ENCODE measurements at places on chromosomes 5 and 9.

DNA sequence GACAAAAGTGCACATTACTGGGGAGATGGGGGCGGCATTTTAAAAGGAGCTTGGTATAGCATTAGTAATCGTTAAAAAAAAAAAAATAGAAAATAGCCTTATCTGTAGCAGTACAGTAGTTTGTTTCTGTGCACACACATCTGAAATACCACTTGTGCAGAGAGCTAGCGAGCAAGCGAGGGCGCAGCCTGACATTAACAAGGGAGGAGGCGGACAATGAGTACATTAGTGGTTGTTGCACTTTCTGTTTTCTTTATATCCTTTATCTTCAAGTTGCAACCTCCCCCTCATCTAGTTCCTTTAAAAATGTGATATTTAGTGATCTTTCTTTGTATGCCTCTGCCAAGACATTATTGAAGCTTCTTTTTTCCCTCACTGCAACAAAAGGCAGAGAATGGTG is 880 bp upstream of the PTPDC1 start:
- no peak for DNase-seq

DNA sequence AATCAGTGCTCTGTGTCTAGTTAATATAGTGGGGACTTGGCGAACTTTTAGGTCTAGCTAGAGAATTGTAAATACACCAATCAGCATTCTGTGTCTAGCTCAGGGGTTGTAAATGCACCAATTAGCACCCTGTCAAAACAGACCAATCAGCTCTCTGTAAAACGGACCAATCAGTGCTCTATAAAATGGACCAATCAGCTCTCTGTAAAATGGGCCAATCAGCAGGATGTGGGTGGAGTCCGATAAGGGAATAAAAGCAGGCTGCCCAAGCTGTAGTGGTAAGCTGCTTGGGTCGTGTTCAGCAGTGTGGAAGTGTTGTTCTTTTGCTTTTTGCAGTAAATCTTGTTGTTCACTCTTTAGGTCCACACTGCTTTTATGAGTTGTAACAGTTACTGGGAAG is 3.6 kb upstream of the OTULINL start:
- DNase-seq, result no peak

- DNase-seq, result peak; percentile 88
Observed at GRCh38 chr9:128117613-128118471, 9.7 kb downstream of the PTGES2 start.

- DNase-seq, result peak; percentile 52
Observed at GRCh38 chr5:176183321-176184074, 54.7 kb upstream of the SIMC1 start.

DNA sequence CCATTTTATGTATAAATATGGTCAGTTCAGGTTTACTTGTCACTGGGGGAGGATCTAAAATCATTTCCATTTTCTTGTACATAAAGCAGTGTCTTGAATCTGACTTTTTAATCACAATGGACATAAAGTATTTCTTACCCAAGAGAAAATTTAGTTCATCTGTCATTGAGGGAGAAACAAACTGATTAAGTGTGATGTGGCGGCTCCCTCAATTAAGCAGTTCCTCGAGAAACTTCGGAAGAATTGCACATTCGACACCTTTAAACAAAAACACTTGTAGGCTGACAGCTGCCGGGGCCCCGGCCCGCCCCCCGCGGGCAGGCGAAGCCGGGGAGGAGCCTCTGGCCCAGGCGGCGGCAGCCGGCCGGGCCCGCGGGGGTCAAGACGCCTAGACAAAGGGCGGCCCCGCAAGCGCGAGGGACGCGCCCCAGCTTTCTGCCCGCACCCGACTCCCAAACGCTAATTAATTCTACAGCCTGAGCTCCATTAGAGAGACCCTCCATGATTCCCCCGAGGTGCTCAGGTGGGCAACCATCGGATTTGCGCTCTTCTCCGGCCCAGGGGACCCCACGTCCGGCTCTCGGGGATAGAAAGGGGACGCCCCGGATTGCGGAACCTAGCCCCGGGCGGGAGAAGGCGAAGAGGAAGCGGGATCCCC is 750 bp downstream of the TRIM36 start:
- DNase-seq, result no peak

- DNase-seq, result no peak
Observed at GRCh38 chr5:135843571-135844337, 9.3 kb downstream of the SLC25A48 start.

GRCh38 chr5:101878190-101878589 is 417.9 kb downstream of the SLCO4C1 start:
- no peak for DNase-seq

DNA sequence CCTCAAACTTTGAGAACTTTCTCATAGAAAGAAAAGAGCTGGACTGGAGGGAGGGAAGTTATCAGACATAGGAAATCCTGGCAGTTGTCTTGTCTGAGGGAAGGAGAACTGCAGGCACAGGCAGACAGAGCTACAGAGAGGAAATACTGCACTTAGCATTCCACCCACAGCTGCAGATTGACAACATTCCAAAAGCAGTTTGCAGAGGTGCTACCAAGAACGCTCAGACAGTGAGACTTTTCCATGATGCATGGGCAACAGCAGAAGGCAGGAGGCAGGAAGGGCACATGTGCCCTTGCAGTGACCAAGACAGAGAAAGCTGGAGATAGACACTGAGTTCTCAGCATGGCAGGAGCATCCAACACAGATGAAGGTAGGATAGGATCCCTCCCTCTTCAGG is 327.5 kb upstream of the ZNF462 start:
- DNase-seq, result no peak

DNA sequence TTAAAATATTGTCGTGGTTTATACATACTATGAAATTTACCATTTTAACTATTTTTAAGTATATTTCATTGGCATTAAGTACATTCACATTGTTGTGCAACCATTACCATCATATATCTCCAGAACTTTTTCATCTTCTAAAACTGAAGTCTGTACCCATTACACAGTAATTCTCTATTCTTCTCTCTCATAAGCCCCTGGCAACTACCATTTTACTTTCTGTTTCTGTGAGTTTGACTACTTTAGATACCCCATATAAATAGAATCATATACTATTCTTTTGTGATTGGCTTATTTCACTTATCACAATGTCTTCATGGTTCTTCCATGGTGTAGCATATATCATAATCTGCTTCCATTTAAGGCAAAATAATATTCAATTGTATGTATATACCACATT is 30.3 kb downstream of the NDUFS4 start:
- DNase-seq, result no peak

- no peak for DNase-seq
Observed at GRCh38 chr9:77014597-77015263, 4.7 kb upstream of the FOXB2 start.

- DNase-seq, result no peak
Observed at GRCh38 chr5:116044073-116044472, 11.8 kb downstream of the ARL14EPL start.

DNA sequence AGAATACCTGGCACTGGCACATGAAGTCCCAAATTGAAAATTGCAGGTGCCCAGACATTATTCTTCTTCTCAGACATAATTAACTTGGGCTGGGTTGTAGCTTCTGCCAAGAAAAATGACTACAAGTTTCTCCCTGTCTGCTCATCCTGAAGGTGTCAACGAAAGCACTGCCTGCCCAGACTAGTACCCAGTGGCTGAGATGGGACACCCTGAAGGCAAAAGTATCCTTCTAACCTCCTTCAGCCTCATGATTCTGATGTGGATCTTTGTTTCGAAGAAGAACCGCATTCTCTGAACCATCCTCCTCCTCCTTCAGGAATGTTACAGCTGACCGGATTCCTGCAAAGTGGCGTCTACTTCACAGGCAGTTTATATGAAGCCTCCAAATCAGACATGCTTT is 161.1 kb upstream of the FST start:
- DNase-seq, result no peak

DNA sequence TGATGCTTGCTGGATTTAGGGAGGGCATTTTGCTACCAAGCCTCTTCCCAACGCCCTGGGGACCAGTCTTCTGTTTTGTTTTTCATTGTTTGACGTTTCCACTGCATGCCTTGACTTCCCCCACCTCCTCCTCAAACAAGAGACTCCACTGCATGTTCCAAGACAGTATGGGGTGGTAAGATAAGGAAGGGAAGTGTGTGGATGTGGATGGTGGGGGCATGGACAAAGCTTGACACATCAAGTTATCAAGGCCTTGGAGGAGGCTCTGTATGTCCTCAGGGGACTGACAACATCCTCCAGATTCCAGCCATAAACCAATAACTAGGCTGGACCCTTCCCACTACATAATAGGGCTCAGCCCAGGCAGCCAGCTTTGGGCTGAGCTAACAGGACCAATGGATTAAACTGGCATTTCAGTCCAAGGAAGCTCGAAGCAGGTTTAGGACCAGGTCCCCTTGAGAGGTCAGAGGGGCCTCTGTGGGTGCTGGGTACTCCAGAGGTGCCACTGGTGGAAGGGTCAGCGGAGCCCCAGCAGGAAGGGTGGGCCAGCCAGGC is 23.0 kb downstream of the PCDHGC5 start:
- DNase-seq, result no peak

DNA sequence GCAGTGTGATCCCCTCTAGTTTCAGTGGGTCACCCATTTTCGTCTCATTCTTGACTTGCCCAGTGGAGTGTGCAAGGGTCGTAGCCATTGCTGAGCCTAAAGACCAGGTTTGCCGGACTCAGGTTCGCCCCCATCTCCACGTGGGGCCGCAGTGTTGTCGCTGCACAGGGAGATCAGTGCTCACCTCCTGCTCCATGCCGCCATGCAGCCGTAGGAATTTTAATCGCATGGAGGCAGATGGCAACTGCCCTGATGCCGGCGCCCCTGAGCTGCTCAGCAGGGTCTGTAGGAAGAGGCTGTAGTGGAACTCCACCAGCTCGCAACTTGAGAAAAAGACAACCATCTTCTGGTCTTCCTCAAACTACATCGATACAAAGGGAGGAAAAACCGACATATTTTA is 24.1 kb downstream of the DDX31 start:
- no peak for DNase-seq

DNA sequence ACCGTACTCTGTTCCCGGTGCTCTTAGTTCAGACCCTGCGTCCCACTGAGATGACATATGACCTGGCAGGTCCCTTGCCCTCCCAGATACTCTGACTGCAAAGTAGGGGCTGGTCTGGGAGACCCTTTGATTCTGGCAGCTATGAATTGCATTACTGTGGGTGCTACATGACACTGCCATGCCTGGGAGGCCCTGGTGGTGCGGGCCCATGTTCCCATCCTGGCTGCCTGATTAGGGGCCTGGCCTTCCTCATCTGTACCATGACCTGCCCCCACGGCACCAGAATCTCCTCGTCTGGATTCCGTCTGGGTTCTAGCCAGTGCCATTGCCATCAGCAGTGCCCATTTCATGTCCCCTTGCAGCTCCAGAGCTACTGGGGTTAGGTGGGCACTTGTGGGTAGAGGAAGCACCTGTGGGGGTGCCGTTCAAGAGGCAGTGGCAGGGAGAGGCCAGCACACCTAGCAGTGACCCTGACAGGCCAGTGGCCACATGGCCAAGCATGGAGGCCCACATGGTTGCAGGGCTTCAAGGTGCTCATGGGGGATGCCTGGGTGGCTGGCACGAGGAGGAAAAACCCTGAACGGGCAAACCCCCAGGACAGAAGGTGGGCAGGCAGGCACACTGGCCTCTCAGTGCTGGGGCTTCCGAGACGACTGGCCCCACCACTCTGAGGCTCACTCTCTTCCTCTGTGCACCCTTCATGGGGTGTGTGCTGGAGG is 69.7 kb downstream of the PHF2 start:
- DNase-seq, result no peak

DNA sequence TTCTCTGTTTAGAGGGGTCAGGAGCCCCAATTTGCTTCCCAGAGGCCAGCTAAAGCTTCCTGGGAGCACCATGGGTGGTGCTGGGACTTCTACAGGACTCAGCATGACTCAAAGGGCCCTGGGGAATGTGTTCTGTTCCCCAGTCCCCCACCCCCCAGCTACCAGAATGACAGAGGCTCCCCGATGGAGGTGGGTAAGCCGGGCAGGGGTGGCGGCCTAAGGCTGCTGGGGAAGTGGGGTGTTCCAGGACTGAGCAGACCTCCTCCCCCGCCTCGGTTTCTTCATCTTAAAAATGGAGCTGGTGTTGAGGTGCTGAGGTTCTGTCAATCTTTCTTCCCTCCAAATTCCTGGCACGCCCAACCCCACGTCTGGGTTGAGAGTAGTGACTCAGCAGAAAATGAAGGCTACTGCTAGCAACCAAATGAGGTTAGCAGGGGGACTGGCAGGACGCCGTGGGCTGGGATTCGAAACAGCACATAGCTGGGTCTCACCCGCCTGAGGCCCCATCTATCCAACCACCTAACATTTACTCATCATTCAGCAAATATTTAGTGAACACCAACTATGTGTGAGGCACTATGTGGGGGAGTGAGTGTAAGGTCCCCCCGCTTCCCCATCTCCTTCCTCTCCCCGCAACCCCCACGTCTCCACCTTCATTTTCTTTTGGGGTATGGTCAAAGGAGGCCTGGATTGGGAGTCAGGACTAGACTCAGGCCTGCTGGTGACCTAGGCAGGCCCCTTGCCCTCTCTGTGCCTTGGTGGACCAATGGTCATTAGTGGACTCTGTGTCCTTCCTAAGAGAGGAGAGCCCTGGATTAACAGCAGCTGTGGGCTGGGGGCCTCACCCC is 50.2 kb downstream of the C9orf50 start:
- no peak for DNase-seq

DNA sequence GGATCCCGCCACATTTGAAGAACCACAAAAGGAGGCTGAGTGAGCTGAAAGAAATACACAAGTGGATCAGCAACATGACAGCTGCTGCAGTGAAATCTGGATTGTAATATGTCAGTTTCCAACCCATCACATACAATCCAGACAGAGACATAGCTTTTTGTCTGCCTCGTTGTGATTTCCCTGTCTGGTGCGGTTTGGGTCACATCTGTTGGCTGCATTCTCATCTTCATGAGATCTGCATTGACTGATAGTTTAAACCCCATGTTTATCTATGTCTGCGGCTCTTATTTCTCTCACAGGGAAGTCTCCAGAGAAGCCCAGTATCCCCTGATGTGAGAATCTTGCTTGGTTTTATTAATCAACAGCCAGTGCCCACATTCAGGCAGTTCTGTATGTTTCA is 403.1 kb upstream of the ZNF608 start:
- no peak for DNase-seq

DNA sequence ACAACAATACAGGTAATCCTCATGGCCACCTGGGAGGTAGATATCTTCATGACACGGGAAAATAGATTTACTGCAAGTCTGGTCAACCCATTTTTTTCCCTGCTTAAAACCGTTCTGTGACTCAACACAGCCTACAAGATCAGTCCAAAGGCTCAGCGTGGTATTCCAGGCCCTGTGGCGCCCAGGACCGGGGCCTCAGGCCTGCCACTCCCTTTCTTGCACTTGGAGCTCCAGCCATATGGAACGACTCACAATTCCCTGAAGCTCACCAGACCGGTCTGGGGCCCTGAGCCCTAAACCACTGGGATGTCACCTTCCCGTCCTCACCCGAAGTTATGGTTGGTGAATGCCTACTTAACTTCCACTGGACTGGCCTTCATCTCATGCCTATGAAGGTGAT is 6.5 kb upstream of the MLANA start:
- no peak for DNase-seq

- no peak for DNase-seq
Observed at GRCh38 chr9:93644397-93645088, 68.2 kb downstream of the PHF2 start.

DNA sequence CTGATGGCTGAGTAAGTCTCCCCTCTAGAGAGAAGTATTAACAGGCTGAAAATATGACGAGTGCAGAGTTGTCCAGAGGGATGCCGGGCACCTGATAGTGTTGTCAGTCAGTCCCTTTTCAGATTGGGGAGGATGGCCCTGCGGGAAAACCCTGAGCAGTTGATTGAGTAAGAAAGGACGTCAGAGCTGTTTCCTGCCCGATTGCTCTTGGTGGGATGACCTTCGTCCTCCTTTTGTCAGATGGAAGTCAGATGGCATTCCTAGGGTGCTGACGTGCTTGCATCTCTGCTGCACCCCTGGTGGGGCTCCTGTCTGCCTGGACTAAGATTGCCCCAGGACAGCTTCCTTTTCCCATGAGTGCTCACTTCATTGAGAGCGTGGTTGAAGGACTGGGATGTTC is 9.8 kb downstream of the ZNF354B start:
- DNase-seq, result no peak
